ENCODE measurements at places on chromosomes 7 and 10.

DNA sequence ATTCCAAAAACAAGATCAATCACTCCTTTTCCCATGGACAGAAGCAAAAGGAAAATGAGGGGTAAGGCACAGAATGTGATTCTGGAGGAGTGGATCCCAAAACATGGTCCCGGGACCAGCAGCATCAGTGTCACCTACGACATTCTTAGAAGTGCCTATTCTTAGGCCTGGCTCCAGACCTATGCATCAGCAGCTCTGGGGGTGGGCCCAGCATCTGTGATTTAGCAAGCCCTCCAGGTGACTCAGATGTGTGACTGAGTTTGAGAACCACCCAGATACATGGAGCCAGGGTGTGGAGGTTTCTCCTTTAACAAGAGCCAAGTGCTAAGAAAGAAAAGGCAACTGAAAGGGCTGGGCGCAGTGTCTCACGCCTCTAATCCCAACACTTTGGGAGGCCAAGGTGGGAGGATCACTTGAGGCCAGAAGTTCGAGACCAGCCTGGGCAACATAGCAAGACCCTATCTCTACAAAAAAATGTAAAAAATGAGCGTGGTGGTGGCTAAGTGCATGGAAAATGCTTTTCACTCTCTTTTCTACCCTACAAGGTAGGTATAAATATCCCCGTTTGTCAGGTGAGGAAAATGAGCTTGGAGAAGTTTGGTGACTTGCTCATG is 17.1 kb upstream of the ARPC1A start:
- DNase-seq: no peak

- no peak for DNase-seq
These were observed 119.7 kb downstream of the WDR11 start for GRCh38 chr10:120970595-120971529.

DNA sequence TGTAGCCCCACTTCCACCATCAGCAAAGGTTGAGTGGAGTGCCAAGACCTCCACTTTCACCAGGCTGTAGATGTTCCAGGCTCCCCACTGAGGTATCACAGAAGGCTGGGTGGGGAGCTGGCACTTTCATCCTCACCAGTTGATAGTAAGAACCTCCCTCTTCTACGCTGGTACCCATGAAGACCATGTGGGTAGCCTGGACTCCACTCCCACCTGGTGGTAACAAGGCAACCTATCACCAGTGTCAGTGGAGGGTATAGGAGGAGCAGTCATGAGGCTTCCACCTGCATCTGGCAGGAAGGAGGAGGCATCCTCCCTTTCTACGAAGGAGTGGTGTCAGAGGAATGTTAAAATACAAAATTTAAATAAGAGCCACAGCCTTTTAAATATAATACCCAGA is 4.4 kb downstream of the SMIM30 start:
- DNase-seq: no peak

DNA sequence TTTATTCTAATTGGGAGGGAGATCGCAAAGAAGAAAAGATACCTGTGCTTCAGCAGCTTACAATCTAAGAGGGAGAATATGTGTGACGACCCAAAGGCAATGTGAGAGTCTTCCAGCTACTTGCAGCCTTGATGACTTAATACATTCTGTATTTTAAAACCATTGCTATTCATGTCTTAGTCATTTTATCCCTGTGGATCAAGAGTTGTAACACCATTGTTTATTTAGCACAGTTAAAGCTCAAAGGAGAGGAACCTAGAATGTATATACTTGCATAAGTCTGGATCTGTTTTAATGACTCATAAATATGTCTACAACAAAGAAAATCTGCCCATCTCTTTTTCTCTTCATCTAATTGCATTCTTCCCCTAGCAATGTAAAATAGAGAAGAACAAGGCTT is 117.9 kb upstream of the DLX6 start:
- DNase-seq: no peak

DNA sequence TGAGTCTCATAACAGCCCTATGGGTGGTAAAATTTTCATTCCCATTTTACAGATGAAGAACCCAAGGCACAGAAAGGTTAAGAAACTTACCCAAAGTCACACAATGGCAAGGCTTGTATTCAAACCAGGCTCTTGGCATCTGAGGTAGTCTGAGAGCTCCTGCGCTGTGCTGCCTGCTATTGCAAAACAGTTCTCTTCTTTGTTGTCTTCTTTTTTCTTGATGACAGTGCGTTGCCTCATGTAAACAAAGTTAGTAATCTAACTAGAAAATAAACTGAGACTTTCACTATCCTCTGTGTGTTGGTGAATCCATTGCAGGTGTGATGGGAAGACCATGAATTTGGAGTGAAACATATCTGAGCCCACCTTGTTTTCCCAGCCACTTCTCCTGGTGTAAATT is 240.8 kb downstream of the PTEN start:
- DNase-seq: no peak

- DNase-seq: no peak
These were observed 130.3 kb upstream of the WNT16 start for GRCh38 chr7:121198502-121198901.
